CD4-positive, alpha-beta T cell treated with Interleukin-21 for 1 hour (primary cell): ENCODE measurements at places on chromosomes 6 and 20.
A peak's percentile ranks its signal among the peaks of the same experiment; 100 is the strongest.

DNA sequence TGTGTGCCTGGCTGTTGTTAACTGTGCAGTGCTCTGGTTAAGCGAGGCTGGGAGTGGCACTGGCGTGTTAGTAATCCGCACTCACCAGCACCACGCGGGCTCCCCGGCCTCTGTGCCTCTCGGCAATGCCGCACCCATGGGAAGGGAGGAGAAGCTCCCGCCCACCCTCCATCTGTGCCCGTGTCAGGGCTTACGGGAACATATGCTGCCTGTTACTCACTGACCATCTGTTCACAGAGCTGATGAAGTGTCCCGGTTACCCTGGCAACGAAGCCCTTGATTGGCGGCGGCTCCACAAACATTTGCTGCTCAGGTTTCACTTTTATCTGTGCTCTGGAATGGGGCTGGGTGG lies 114.7 kb downstream of the PSMB1 start:
- peak; percentile 30 for DNase-seq

- no peak for DNase-seq
Observed at GRCh38 chr6:92777146-92777740, 642.1 kb downstream of the EPHA7 start.

GRCh38 chr6:134902936-134903335 lies 47.0 kb downstream of the ALDH8A1 start:
- DNase-seq: no peak

GRCh38 chr6:30171677-30172471 lies 8.5 kb downstream of the TRIM15 start:
- DNase-seq: no peak

DNA sequence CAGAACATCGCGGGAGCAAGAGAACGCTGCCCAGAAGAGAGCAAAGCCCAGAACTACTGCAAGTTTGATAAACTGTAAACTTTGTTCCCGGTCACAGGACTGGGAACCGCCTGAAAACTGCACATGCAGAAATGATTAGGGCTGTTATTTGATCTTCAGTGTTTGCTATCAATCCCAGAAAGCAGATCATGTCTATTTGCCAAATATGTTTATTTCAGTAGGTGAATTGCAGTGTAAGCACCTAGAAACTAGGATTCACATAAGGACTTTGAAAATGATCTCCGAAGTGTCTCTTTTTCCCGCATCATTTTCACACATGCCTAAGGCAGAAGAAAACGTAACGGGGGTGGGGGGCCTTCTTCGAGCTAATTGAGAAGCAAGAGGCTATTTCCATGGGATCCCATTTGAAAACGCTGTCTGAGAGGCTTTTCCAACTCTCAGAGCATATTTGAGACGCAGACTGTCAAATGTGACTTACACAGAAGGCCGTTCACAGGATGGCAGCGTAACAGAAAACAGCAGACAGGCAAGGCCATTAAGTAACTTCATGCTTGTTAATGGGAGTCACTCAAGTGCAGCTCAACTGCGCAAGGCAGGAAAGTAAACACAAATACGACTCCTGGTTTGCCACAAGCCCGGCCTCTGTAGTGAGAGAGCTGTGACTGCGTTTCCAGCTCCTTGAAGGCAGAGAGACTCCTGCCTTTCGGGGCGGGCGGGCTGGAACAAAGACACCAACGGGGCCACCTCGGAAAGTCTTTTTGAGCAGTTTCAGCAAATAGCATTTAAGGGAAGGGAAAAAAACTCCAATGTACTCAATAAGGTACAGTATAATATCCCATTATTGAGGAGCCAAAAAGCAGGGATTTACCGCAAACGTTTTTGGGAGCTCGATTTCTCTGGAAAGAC lies 144.7 kb upstream of the ZNF217 start:
- no peak for DNase-seq

DNA sequence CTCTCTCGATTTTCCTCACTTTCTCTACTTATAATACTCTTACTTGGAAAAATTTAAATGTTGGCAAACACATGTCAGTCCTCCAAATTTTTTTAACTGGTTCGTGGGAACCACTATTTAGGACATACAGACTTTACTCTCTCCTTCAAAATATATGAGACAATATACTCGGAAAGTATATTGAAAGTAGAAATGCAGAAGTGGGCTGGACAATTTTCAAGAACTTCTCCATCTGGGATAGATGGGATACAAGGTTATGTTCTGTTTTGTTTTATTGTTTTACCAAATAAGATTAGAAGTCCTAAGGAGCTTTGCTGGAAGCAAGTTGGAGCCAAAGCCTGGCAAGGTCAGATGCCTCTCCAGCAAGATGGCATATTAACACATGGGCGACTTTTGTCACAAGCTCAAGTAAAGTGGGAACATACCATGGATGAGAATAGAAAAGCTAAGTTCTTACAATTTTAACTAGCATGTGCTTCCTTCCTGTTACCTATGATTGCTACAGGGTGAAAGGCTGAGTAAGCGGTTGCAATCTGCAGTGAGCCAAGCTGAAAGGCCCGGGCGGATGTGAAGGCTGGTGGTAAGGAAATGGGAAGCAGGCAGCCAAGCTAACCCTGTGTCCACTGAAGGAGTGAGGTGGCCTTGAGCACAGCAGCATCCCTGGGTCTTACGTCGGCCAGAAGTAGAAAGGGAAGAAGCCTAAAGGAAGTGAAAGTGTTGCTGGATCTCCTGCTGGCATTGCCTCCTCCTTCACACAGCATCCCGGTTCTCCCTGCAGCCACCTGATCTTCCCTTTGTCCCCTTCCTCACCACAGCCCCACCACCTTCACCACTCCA lies 7.1 kb downstream of the MAP3K5 start:
- peak; percentile 48 for DNase-seq

- no peak for DNase-seq
Observed at GRCh38 chr6:20907486-20908071, 373.3 kb downstream of the CDKAL1 start.

DNA sequence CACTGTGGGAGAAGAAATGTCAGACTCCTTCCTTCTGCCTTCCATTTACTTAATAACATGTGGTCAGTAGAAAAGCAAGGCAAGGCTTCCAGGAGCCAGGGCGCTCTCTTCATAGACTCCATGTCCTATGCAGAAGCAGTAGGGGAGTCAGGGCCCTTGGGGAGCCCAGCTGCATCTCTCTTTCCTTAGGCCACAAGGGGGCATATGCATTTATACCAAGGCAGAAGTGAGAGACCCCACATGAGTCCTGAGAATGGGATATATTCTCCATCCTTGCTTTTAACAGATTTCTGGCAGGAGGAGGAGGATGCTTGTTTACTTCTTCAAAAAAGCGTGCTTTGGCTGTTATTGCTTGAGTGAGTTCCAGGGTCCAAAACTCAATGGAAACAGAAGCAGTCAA lies 198.5 kb downstream of the HIVEP2 start:
- DNase-seq: peak; percentile 54

DNA sequence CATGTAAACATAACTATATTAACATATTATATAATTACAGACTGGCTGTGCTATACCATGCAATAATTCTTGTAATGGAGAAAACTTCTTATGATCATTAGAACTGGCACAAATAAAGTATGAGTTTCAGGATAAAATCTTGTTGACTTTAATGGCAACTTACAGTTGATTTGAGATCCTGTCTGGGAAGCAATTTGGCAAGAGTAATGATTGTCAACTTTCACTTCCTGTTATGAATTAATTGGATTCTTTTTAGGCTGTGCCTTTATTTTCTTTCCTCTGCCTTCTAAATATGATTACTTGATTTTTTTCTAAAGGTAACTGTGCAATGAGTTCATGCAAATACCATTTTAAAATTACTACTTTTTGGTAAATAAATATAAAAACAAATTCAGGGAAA lies 158.1 kb upstream of the B3GAT2 start:
- DNase-seq: no peak
